NCI-H69 (cell line): ENCODE measurements at places on chromosomes 13 and 19.

DNA sequence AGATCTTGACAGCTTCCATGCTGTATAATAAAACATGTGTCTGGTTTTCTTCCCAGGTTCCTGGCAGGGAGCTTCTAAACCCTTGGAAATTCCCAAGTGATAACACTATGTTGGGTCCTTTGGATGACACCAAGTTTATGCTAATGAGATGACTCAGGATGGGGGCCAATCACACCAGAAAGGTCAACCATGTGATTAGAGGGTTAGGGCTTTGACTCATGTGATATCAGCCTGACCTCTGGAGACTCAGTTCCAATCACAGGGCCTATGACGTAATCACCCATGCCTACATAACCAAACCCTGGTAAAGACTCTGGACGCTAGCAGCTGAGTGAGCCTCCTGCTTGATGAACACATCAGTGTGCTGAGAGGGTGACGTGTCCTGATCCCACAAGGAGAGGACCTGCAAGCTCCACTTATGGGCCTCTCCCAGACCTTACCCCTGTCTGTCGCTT, 203.6 kb downstream of the DCLK1 start:
- DNase-seq: peak; percentile 18

DNA sequence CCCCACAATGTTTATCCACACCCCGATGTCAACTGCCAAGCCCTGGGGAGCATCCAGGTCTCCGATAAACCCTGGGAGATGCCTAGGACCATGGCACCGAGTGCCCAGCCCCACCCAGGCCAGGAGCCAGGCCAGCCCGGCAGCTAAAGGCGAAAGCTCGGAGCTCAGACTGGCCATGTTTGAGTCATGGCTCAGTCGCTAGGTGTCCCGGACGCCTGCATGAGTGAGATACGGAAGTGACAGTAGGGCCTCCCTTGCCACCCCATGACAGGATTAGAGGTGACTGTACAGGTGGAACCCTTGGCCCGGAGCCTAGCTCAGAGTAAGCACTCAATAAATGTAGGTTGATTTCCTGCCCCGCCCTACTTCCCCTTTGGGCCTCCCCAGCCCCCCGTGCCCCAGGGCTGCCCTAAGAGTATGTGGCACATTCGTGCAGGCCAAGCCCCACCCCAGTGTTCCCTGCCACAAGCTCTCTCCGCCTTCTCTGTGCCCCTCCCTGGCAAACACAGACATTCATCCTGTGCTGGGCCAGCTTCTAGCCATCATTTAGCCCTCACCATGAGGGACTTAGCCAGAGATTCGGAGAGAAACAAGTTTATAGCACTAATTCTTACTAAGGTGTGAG, 5.8 kb upstream of the TPM4 start:
- DNase-seq: peak; percentile 18

- DNase-seq: no peak
Observed at GRCh38 chr13:75452564-75452963, 29.4 kb downstream of the TBC1D4 start.

DNA sequence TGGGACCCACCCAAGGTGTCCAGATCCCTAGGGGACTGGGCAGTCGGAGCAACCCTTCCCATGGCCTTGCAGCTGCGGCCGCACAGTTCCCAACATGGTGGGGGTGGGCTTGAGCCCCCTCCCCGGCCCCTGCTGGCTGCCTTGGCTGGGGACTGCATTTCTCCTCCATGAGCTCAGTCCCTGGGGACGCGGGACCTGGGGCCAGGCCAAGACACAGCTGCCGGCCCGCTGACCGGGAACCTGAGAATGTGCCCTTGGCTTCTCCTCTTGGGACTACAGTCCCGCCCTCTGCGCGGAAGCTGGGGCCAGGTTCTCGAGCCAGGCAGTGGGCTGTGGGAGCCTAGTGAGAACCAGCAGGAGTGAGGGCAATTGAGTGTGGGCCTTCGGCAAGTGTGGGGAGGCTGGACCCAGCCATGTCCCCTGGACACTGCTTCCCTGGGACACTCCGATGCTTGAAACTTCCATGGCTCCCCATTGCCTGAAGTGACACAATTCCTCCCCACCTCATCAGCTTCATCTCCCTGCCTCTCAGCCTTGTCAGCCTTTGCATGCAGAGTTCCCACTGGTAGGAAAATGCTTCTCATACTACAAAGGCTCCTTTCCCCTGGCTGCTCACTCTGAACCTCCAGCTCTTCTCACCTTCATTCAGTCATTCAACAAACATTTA, 13.1 kb upstream of the NOTCH3 start:
- no peak for DNase-seq

- DNase-seq: no peak
Observed at GRCh38 chr13:98175043-98175442, 2.0 kb downstream of the RNF113B start.

DNA sequence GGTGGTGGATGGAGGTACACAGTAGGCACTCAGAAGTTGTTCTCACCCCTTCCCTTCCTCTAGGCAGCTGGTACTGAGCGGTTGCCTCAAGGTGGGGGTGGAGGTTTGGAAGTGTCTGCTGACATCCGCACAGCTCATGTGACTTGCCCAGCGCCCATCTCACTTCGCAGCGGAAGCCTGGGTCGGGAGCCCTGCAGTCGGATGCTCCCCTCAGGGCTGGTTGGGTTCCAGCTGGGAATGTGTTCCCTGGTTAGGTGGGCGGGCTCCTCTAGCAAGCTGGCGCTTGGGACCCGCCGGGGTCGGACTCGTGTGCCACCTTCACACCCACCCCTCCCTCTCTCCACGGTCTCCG, 10.2 kb downstream of the PPP1R37 start:
- peak; percentile 96 for DNase-seq

DNA sequence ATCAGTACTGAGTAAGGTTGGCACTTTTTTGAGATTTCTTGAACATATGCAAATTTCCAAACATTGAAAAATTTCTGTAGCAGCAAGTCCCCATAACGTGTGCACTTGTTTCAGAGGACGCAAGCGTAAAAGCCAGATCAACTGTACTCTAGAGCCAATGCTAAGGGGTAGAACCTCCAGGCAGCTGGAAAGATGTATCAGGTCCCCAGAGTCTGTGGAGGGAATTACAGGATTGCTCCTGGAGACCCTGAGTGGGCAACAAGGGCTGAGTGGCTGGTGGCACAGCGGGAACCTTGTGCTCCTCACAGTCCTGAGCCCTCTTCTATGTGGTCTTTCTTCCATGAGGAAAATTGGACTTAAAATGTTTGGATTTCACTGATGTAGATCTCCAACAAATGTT, 53.9 kb upstream of the AMER2 start:
- DNase-seq: no peak

GRCh38 chr19:54337858-54338230, 1.1 kb downstream of the LILRA4 start:
- no peak for DNase-seq

GRCh38 chr13:22200440-22200839, 529.6 kb downstream of the FGF9 start:
- no peak for DNase-seq

GRCh38 chr13:111336666-111337065, 16.2 kb downstream of the TEX29 start:
- no peak for DNase-seq

GRCh38 chr19:54148158-54148557, 10.6 kb downstream of the CNOT3 start:
- DNase-seq: no peak

GRCh38 chr19:14063105-14063504, 1.2 kb upstream of the PALM3 start:
- DNase-seq: no peak

GRCh38 chr19:35315883-35316282, 13.1 kb upstream of the CD22 start:
- no peak for DNase-seq

DNA sequence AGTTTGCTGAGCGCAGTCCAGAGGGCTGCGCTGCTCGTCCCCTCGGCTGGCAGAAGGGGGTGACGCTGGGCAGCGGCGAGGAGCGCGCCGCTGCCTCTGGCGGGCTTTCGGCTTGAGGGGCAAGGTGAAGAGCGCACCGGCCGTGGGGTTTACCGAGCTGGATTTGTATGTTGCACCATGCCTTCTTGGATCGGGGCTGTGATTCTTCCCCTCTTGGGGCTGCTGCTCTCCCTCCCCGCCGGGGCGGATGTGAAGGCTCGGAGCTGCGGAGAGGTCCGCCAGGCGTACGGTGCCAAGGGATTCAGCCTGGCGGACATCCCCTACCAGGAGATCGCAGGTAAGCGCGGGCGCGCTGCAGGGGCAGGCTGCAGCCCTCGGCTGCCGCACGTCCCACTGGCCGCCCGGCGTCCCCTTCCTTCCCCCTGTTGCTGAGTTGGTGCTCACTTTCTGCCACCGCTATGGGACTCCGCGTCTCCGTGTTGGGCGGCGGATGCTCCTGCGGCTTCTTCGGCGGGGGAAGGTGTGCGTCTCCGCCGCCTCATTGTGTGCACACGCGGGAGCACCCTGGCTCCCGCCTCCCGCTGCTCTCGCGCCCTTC, 772 bp downstream of the GPC6 start:
- peak; percentile 94 for DNase-seq

- DNase-seq: peak; percentile 63
Observed at GRCh38 chr13:78978381-78978998, 319.5 kb upstream of the OBI1 start.

- DNase-seq: no peak
Observed at GRCh38 chr13:36217456-36217855, 3.1 kb upstream of the SOHLH2 start.

DNA sequence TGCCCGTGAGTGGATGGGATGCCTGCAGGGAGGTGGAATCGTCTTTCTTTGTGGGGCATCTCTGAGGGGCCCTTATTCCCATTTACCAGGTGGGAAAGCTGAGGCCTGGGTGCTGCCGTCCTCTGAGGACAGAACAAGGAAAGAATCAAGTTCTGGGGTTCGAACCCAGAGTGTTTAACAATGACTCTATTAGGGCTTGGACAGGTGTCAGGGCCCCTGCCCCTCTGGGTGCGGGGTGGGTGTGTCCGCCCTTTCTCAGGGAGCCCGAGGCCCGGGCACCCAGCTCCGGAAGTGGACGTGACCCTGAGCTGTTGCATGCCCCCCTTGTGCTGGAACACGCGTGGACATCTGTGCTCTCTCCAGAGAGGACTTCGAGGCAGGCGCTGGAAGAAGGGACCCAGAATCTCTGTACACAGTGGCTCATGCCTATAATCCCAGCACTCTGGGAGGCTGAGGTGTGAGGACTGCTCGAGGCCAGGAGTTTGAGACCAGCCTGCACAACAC, 10.8 kb downstream of the NDUFA11 start:
- no peak for DNase-seq

- peak; percentile 92 for DNase-seq
Observed at GRCh38 chr19:15195371-15196334, 5.1 kb downstream of the NOTCH3 start.

DNA sequence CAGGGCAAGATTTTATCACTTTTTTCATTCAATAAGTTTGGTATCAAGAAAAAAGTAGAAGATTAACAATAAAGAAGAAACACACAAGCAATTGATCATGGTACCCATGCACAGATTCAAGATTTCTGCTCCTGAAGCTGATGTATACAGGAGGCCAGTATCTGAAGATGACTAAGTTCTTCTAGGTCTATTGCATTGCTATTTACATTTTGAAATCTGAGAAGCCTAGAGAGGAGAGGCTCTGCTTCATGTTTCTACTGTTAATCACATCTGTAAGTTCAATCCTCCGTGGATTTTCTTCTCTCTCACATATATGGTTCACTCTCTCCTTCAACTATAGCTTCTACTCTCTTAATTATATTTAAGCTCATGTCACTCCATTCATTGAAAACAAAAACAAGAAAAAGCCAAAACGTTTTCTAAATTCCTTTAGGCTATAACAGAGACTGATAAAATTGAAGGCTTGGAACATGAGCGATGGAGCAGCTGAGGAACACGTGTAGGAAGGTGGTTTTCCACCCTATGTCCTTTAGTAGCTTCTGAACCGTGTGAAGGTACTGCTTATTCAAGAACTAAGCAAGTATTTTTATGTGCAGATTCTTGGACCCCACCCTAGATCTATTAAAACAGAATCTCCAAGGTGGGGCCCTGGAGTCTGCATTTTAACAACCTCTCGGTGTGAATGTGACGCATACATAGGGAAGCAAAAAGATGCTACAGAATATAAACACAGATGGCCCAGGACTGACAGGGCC, 198.2 kb downstream of the EFNB2 start:
- DNase-seq: peak; percentile 20

- DNase-seq: no peak
Observed at GRCh38 chr19:14772995-14773394, 5.4 kb downstream of the ADGRE2 start.

GRCh38 chr19:18991468-18991867, 41.8 kb downstream of the SUGP2 start:
- DNase-seq: no peak

- no peak for DNase-seq
Observed at GRCh38 chr19:48181505-48181904, 11.0 kb downstream of the ZSWIM9 start.

- no peak for DNase-seq
Observed at GRCh38 chr13:41580345-41580744, 123.0 kb downstream of the RGCC start.

DNA sequence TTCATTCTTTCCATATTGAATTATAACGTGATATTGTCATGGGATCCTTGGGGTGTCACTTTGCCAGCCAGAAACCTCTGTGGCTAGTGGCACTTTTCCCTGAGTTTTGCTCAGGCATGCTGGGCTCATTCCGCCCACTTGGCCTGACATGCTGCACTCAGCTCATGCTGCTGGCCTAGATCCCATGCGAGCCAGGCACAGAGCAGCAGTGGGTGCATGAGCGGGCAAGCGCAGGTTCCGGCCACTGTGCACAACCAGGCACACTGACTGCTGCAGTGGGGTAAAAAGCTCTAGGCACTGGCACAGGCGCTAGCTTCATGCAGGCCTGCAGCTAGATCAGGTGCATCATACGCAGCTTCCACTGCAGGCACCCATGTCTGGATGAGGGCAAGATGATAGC, 221.2 kb downstream of the MAB21L1 start:
- no peak for DNase-seq

DNA sequence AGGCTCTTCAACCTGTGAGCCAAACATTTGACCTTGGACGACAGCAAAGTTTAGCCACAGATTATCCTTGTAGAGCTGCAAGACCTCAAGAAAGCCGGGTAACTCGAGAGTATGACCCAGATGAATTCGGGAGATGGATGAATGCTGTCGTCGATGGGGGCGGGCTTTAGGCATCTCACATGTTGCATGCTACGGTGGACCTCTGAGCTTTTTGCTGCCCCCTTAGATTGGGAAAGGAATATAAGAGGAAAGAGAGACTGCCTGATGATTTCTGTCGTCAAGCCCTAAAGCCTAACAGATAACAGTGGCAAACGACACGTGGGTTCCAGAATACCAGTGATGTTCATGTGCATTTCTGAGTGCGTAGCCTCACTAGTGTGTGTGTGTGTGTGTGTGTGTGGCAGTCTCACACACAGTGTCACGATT, 730 bp upstream of the ABCC4 start:
- DNase-seq: no peak

GRCh38 chr19:28644169-28644775, 568.7 kb downstream of the UQCRFS1 start:
- no peak for DNase-seq
